ENCODE measurements at places on chromosomes 7 and 10.

- no peak for DNase-seq
These were observed 68.2 kb downstream of the MYL10 start for GRCh38 chr7:101560856-101561255.

DNA sequence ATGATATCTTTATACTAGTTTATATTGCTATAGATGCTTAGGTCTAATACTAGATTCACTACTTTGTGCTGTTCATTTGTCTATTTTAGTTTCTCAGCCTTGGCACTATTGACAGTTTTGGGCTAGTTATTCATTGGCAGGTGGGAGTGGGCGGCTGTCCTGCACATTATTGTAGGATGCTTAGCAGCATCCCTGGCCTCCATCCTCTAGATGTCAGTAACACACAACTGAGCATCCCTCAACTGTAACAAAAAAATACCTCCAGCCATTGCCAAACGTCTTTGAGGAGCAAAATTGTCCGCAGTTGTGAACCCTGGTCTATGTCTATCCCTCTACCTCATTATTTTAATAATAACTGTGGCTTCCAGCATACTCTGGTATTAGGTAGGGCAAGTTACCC lies 34.4 kb upstream of the PNLIP start:
- no peak for DNase-seq

DNA sequence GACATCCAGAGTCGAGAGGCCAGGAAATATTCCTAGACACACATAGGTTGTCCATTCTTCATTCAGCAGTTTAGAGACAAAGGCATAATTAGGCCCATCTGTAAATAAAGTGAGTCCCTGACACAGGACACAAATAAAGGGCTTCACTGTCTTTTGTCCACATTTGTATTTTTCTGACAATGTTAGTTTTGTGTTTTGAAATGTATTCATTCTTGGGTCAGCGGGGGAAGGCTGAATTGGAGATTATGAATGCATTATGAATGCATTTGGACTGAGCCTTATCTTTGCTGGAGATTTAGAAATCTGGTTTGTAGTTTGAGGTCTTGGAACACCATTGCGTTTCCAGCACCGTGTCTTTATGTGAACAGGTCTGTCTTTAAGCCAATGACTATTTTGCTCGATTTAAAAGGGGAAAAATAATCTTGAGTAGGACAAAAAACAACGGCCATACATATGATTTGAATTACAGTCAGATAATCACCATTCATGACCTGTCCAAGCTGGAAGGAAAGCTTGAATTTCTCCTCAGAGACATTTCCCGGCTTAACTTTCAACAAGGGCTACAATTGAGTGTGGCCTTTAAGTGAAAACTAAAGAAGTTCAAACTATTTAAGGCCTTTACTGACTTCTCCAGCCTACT lies 334.8 kb downstream of the WDR11 start:
- DNase-seq, result no peak

DNA sequence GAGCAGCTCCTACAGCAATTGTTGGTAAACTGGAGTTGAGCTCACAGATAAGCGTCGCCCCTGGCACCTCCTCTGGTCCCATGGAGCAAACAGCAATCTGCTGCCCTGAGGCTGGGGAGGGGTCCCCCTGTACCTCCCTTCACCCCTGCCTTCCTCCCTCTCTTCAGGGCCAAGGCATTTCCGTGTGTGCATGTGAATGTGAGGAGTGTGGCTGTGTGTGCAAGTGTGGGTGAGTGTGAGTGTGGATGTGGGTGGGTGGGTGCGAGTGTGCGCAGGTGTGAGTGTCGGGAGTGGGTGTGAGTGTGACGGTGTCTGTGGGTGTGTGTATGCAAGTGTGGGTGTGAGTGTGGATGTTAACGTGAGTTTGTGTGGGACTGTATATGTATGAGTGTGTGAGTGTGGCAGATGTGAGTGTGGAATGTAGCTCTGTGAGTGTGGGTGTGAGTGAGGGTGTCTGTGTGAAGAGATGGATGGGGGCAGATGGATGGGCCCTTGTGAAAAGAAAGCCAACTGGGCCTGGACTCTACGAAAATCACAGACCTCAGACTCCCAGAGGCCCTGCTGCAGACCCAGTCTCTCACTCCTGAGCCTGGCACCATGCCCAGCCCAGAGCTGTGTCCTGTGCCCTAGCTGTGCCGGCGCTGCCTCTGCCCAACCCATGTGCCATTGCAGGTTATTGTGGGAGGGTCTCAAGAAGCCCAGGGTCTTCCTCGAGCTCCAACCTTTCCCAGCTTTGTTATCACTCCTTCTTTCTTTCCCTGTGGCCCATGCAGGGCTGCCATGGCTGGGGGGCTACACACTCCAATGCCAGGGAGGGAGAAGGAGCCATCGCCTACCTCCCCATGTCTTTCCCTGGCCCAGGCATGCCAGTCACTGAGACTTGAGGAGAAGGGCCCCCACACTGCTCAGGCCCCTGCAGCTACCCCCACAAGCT lies 73.9 kb downstream of the GRID1 start:
- no peak for DNase-seq

GRCh38 chr10:60114765-60115586 lies 208.6 kb upstream of the CCDC6 start:
- DNase-seq, result peak; percentile 48

DNA sequence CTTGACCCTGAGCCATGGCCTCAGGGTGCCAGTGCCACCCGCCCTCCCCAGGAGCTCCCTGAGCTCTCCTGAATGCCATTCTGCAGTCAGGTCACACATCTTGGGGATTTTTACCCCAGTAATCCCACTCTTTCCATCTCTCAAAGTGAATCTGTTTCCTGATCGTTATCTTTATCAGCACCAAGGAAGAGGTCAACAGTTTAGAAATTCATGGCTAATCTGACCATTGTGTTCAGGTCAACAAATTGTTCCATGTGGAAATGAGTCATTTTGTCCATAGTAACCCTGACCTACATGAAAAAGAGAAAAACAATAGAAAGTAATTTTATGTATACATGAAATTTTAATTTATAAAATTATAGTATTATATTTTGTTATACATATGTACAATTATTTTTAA lies 28.8 kb upstream of the ZNF488 start:
- no peak for DNase-seq

DNA sequence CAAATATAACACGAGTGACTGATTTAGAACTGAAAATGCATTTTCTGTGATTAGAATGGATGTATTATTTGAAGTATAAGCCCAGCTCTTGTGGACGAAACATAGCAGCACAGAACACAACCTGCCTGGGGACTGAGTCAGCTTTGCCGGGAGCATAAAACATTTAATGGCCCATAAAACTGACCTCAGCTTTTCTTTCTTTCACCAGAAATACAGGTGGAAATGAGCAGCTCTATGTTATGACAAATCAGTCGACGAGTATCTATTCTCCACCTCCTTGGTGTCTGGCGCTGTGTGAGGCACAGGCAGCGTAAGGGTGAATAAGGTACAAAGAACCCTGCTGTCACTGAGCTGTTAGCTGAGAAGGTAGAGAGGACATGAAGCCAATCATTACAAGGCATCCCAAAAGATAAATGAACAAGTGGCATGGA lies 471.6 kb upstream of the AKR1E2 start:
- no peak for DNase-seq

- no peak for DNase-seq
These were observed 132.4 kb downstream of the DIP2C start for GRCh38 chr10:556971-557637.

DNA sequence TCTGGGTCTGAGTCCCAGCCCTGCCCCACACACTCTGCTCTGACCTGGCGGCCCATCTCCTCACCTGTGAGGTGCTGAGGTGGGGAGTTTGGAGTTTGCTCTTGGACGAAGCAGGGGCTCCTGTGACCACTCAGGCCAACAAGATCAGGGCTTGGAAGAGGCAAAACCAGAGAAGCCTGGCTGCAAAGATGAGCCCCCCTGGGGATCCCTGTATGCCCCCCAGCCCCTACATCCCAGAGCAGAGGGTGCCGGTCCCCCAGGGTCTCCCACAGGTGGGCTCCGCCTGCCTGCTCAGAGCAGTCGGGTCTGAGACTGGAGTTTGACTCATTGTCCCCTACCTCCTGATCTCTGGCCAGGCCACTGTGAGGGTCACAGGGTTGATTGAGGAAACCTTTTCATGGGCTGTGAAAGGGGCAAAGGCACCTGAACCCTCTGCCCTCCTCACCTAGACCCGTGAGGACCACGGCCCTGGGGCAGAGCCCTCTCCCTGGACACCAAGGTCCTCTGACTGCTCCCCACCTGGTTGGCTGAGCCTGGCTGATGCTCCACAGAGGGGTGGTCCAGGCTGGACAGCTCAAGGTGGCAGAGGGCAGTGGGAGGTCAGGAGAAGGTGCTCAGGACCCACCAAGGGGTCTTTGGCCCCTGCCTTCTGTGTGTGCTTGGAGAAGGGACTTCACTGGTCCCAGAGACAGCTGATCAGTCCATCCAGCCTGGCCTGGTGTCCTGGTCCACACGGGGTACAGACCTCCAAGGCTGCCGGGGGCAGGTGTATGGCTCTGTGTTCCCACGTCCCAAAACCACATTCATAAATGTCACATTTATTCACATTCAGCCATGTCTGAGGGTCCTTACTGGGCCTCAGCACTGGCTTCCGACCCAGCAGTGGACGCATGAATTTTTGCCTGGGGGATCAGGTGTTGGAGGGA lies 9.1 kb upstream of the SCART1 start:
- DNase-seq, result no peak

- no peak for DNase-seq
These were observed 63.8 kb downstream of the IMMP2L start for GRCh38 chr7:111498391-111499007.
